Activated CD4-positive, alpha-beta memory T cell treated with anti-CD3 and anti-CD28 coated beads, Interleukin-2, amount 10 ng/mL, durations not matched to agents 7 days and 5 days (primary cell): ENCODE measurements at places on chromosomes 3 and 15. TPM values are rescaled to one million over a fixed set of nuclear protein-coding genes. Genes with fewer than 3 reads are reported as not detected.

ARPIN gene
- total RNA-seq: not detected

RCN2 gene
- 23.0 TPM for total RNA-seq

ARIH2 gene
- 100 TPM for total RNA-seq

ZSCAN29 gene
- total RNA-seq: 30.1 TPM

C3orf85 gene
- total RNA-seq: not detected

GP9 gene
- not detected for total RNA-seq

- no peak for DNase-seq
Measured at GRCh38 chr3:157754451-157754850, 251.2 kb upstream of the VEPH1 start.

- no peak for DNase-seq
Measured at GRCh38 chr3:152051501-152052404, 178.3 kb downstream of the SUCNR1 start.

- no peak for DNase-seq
Measured at GRCh38 chr3:15081960-15082664, 16.8 kb downstream of the RBSN start.

- DNase-seq: no peak
Measured at GRCh38 chr3:8311321-8311720, 190.3 kb upstream of the LMCD1 start.

GRCh38 chr3:134339331-134339730 is 34.9 kb downstream of the AMOTL2 start:
- DNase-seq: no peak

GRCh38 chr3:39189959-39190269 is 2.5 kb downstream of the XIRP1 start:
- peak; percentile 69 for DNase-seq

DNA sequence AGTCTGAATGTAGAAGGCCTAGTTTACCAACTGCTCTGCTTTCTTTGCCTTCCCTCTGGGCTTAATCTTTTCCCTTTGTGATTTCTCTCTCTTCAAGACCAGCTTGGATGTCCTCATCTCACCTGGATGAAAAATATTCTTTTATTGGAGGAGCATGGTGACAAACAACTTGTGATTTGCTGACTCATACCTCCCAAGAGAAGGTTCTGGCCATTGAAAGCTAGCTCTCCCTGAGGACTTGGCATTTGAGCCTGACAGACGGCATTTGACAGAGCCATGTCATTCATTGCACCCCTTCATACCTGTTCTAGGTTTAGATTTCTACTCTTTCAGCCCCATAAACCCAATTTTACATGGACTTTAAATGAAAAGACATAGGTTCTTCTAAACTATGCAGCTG is 33.3 kb downstream of the ATG7 start:
- DNase-seq: no peak

DNA sequence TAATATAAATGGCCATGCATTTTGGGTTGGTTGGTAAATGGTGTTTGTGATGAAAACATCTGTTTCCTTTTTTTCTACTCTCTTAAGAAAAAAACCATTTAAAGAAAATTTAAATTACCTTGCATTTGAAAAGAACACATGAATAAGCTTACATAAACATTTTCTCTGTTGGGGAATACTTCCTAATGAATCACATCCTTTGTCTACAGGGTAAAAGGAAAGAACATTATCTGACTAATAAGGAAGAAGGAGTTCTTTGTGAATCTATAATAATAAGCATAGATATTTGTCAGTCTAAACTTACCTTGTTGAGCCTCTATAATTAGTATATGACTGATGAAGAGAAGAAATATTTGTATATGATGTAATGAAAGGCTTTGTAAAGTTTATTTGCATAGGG is 254.1 kb upstream of the ZNF717 start:
- no peak for DNase-seq

DNA sequence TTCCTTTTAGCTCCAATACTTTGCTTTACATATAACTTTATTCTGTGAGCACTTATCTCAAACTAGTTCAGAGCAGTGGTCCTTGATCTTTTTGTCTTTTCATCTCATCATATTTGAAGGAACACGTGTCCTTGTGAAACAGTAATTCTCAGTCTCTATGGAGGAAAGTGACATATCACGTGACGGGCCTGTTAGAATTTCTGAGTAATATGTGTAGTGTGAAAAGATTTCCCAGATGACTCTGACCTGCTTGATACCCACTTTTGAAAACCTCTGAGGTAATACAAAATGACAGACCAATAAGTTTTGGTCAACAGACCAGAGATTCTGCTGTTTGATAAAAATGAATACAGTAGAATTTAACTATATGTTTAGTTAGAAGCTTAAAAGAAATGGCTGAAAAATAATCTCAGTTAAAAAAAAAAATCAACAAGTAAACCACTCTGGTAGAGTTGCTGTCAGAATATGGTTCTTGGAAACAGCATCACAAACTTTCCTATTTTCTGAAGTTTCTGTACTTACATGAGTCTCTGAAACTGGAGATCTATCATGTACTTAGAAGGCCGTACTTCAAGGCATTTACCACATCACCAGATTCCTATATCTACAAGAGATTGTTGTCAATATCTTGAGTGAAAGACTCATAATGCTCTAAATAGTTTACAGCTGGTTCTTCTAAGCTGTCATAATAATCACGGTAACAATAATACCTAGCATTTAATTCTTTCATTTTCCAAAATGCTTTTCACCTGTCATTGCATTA is 590.2 kb upstream of the TBL1XR1 start:
- DNase-seq: no peak

DNA sequence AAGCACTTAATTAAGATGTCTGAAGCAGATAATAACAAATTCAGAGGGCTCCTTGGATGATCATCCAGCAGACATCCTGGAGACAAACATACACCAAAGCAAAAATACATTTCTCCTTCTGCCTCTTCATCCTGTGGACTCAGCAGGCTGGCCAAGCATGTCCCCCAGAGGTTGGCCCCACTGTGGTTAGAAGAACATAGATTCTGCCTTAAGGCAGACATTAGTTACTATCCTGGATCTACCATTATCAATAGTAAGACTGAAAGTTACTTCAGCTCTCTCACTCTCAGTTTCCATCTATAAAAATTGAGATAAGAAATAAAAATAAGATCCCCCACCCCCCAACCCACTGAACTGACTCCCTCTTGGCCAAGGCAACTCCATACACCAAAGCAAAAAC is 28.6 kb upstream of the TGFBR2 start:
- DNase-seq: no peak

GRCh38 chr15:70063980-70064379 is 33.7 kb downstream of the TLE3 start:
- no peak for DNase-seq

- no peak for DNase-seq
Measured at GRCh38 chr3:183857863-183858262, 26.8 kb downstream of the PARL start.

GRCh38 chr15:74041311-74041756 is 41.0 kb downstream of the GOLGA6A start:
- DNase-seq: no peak

DNA sequence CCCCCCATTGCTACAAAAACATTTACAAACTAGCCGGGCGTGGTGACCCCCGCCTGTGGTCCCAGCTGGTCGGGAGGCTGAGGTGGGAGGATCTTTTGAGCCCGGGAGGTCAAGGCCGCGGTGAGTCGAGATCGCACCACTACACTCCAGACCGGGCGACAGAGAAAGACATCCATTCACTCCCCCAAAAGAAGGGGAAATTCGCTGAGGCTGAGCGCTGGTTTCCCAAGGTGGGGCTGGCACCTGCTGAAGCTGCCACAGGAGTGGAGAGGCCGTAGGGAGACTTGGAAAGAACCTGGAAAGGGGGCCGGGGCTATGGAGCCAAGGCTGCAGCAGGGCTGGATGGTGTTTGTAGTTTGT is 732 bp upstream of the CRTC3 start:
- DNase-seq: no peak

- DNase-seq: no peak
Measured at GRCh38 chr3:69864766-69865165, 125.5 kb downstream of the MITF start.

GRCh38 chr3:42314411-42314810 is 48.4 kb upstream of the CCK start:
- no peak for DNase-seq

GRCh38 chr3:144127700-144128099 is 156.1 kb downstream of the DIPK2A start:
- no peak for DNase-seq

- DNase-seq: no peak
Measured at GRCh38 chr15:66294157-66294931, 976 bp downstream of the DIS3L start.

GRCh38 chr3:140117096-140117526 is 182.1 kb downstream of the CLSTN2 start:
- DNase-seq: no peak

DNA sequence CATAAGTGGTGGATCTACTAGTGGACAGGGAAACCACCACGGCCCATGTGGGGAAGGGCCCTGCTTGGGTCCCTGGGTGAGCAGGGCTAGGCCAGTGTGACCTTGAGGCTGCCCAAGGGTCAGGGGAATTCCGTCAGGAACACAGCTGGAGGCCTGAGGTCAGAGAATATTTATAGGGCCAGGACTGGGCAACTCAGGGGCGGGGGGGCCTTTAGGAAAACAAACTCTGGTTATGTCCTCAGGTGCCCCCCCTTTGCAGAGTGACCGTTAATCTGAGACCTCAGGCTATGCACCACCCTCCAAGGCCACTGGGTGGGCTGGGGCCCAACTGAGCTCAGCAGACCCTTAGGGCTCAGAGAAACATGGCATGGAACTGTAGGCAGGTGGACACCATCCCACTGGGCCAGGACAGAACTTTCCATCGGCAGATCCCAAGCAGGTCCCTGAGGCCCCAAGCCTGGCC is 2.5 kb downstream of the TWF2 start:
- DNase-seq: no peak
